ENCODE measurements at places on chromosomes 1 and 21.

DNA sequence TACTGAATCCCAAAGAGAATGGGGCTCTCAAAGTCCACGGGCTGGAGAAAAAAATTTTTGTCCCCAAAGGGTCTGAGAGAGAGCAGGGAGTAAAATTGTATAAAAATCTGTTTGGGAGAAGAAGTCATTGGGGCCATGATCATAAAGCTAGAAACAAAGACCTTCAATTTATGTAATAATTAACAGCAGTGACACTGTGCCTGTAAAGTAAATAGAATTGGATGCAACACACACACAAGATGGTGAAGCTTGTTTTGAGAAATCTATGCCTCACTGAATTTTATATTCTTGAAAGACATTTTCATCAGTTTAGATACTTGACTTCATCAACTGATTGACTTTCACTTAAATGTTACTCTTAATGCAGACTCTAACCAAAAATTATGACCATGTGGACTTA lies 600.5 kb upstream of the ADAMTS5 start:
- DNase-seq, result no peak

GRCh38 chr1:58746757-58747156 lies 37.1 kb downstream of the JUN start:
- DNase-seq, result no peak

- peak; percentile 54 for DNase-seq
Observed at GRCh38 chr21:34630536-34631143, 15.7 kb upstream of the RCAN1 start.

- DNase-seq, result peak; percentile 56
Observed at GRCh38 chr1:221663321-221663720, 78.6 kb downstream of the DUSP10 start.

GRCh38 chr1:11940260-11940921 lies 5.9 kb downstream of the PLOD1 start:
- no peak for DNase-seq

GRCh38 chr21:38680401-38680800 lies 125.3 kb upstream of the ETS2 start:
- DNase-seq, result no peak

Measured in iris pigment epithelial cell (primary cell).